HEK293T (cell line): ENCODE measurements at places on chromosomes 16 and 17.
A peak's percentile ranks its signal among the peaks of the same experiment; 100 is the strongest.

DNA sequence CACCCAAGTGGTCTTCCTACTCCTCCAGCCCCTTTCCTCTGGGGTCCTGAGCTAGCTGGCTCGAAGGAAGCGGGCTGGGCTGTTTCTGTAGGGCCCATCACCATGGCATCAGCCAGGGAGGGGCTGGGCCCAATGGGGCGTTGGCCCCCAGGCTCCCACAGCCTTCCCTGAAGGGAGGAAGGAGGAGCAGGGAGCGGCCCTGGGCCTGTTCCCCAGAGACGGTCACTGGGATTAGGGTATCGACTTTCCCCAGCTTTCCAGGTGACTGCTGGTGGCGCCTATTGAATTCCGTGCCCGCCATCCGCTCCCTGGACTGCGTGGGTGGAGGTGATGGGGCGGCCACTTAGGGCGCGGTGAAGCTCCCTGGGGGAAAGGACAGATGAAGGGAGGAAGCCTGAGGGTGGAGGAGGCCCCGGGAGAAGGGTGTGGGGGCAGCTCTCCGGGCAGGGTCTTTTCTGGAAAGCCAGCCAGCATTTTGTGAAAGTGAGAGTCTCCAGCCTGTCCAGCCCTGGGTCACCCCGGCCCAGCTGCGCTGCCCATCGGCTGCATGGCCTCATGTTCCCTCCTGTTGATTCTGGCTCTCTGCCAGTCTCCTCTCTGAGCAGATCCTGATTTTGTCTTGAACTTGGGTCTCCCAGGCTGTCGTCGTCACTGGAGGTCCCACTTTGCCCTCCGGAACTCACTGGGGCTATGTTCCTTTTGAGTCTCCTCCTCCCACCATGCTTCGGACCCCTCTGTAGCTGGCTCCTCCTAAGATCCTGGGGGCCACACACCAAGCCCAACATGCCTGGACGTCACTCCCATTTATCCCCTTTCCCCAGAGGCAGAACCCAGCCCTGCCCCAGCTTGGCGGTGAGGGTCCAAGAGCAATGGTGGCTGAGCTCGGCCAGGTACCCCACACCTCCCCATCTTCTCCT lies 9.8 kb downstream of the NHERF1 start:
- no peak for DNase-seq

DNA sequence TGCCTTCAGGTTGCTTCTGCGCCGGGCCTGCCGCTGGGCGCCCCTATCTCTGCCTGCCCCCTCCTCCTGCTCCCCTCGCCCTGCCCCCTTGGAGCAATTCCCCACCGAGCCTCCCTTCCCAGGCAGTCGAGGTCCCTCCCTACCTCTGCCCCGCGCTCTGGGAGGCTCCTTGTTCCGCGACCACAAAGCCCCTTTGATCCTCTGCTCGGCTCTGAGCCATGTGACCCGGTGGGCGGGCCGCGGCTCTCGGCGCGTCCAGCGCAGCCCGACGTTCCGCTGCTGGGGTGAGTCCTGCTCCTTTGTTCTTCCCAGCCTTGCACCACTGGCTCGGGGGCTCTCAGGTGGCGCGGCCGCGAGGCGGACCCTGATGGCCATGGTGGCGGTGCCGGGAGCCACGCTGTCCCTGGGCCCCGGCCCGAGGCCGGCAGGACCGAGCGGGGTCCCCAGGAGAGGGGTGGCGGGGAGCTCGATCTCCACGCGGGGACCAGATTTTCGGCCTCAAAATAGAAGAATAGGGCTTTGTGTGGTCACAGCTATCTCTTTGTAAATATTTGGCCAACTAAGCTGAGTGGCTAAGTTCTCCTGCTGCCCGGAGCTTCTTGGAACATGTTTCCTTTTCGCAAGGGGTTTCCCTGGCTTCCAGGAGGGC lies 310.6 kb downstream of the SEC14L1 start:
- no peak for DNase-seq

- DNase-seq, result no peak
These were observed 18.7 kb downstream of the MYL4 start for GRCh38 chr17:47227862-47228261.

GRCh38 chr16:10988164-10988803 lies 43.9 kb downstream of the CLEC16A start:
- DNase-seq, result peak; percentile 34

DNA sequence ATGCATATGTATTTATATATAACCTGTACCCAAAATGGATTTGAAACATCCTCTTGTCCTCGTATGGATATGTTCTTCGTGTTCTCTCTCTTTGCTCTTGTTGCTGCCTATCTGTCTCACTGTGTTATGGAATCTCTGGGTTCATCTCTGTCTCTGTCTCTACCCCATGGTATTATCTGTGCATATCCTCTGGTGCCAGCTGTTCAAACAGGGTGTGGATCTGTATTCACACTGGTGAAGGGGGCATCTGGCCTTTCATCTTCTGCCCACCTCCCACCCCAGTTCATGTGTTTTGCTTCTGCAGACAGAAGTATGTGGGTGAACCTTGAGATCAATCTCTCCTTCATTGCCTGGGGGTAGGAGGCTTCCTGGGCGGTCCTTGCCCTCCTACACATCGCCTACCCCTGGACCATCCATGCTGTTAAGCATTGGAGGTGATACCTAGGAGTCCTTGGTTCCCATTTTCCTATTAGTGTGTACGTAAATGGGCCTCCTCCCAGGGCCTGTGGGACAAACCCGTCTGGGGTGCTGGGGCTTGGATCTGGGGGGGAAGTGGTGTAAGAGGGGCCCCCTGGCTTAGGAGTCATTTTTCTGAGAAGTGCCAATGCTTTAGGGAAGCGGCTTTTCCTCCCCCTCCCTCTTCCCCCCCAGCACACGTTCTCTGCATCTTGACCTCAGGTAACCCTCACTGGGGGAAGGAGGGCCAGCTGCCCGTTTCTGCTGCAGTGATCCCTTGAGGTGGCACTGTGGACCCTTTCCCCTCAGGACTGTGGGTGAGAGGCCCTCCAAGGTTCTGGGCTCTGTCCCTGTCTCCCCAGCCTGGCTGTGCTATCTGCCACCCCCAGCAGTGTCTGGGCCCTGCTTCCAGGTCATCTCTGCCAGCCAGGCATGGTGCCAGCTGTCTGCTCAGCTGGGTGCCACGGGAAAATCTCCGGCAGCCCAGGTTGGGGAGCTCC lies 21.1 kb downstream of the RARA start:
- DNase-seq, result no peak

DNA sequence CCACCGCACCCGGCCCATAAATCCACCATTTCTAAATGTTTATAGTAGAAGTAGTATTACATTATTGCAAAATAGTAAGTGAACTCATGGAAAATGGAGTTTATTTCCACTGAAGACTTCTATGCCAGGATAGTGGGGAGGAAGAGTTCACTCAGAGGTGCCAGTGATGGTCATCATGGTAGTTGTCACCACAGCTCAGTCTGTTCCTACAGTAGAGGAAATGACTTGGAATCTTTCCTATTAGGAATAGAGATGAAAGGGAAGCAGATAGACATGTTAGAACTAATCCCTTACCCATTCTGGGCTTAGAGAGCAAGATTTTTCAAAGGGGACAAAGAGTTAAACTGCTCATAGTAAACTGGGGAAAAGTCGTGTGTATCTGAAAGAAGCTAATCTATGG lies 20.1 kb downstream of the MRPL45 start:
- DNase-seq, result no peak

DNA sequence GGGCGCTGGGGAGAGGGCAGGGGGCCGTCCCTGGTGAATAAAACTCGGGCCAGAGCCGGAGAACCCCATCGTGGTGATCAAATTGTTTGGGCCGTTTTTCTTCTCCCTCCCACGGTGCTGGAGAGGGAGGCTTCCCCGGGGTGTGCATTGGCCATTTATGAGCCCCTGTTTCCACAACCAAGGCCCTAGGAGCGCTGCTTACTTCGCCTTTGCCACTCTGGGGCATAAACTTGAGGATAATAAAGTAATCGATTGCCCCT lies 544 bp downstream of the CCP110 start:
- no peak for DNase-seq

DNA sequence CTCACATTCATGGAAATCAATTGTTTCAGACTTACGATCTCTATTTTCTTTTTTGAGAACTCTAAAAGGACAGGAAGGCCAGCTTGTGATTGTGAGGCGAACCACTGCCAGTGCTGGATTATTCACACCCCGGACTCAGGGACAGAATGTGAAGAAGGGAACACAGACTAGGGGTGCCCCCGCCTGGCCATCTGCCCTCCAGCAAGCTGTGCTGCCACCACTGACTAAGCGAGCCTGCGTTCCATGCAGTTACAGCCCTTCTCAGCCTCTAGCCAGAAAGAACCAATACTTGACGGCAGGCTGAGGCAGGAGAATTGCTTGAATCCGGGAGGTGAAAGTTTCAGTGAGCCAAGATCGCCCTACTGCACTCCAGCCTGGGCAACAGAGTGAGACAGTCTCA lies 2.8 kb downstream of the HAGH start:
- no peak for DNase-seq

- DNase-seq, result no peak
These were observed 6.4 kb downstream of the ASPSCR1 start for GRCh38 chr17:81983639-81984373.

GRCh38 chr17:49723423-49723822 lies 15.7 kb upstream of the SLC35B1 start:
- DNase-seq, result no peak

- DNase-seq, result no peak
These were observed 6.7 kb downstream of the MMP28 start for GRCh38 chr17:35788477-35789368.

DNA sequence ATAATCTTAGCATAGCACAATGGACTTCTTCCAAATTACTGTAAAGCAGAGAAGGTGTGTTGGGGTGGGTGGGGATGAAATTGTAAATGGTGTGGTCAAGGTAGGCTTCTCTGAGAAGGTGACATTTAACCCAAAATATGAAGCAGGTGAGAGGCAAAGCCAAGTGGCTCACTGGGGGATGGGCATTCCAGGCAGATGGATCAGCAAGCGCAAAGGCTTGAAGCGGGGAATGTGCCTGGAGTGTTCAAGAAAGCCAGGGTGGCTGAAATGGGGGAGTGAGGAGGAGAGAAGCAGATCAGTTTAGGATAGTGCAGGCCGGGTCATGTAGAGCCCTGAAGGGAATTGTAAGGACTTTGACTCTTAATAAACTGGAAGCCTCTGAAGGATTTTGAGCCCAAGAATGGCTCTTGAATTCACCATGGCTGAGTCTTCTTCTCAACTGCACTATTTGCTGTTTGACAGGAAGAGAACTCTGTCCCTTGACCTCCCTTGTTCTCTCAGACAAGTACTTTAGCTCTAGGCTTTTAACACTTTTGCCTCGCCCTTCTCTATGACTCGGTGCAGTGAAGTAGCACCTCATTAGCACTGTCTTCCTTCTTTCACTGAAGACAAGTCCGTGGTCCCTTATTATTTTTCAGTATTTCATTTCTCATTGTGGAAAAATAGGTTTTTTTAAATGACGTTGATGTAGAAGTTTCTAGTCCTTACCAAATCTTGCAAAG lies 14.7 kb downstream of the CACNG3 start:
- no peak for DNase-seq

DNA sequence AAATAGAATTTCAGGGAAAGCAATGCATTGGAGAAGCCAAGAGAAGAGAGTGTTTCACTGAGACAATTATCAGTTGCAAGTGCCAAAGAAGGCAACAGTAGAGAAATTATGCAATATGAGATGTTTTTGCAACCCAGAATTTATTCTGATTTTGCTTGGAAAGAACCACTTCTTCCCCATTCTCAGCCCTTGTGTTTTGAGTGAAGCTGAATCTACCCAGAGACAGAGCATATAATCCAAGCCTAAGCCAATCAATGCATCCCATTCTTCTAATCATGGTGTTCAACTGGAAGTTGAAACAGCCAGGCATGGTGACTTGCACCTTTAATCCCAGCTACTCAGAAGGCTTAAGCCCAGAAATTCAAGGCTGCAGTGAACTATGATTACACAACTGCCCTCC lies 6.9 kb upstream of the SCNN1G start:
- no peak for DNase-seq

- peak; percentile 64 for DNase-seq
These were observed at the start of gene CYB5D1 for GRCh38 chr17:7857713-7858521. CYB5D1 (plus strand) TSS chr17:7858003; CDS start chr17:7858135, 132 bp downstream.

DNA sequence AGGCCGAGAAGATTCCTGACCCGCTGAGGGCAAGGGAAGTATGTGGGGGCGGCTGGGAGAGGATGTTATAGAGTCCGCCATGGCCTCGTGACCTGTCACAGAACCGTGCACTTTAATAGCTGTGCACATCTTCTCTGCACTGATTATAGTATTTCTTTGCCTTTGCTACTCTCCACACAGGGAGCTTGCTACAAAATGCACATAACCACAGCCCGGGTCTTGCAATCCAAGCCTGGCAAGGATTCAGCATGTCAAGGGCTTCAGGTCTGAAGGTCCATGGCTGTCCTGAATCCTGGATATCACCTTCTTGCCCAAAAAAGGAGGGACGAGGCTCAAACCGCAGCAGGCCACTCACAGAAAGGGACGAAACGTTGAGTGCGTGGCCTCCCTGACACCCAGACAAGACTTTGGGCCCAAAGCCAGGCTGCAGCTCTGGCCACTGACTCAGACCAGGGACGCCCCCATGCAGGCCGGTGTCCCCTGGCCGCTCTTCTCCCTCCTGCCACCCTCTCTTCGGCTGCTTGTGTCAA lies 43.7 kb downstream of the USP22 start:
- no peak for DNase-seq

GRCh38 chr17:47999582-47999981 lies 28.7 kb downstream of the CDK5RAP3 start:
- DNase-seq, result no peak
